ENCODE measurements at places on chromosomes 5 and 9.

DNA sequence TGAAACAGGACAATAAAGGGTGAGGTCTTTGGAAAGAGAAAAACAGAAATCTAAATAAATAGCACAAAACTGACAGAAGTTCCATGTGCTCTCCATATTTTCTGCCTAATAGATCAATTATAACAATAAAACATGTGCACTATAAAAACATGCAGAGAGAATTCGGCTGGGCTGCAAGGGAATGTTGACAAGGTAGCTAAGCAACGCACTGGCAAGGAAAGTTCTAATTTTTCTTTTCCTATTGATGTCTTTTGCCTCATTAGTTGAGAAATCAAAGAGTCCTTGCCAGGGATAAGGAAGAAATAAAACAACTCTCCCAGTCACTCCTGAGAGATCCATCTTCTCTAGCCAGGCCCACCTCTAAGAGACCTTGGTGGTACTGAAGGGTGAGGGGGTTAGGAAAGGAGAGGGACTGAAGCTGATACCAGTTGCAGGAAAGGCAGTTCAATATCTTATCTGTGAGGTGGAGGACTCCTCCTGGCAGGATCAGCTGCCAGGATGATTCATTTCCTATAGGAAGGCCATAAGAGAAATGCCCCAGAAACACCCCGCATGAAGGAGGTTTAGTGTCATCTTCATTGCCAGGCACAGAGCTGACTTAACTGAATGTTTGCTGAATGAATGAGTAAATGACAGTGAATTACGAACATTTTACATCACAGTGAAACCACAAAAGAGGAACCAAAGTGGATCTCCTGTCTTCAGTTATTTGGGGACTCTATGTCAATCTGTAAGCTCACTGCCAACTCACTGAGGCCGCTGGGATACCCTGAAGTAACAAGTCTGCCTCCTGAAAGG, 63.7 kb upstream of the IFNK start:
- no peak for DNase-seq

DNA sequence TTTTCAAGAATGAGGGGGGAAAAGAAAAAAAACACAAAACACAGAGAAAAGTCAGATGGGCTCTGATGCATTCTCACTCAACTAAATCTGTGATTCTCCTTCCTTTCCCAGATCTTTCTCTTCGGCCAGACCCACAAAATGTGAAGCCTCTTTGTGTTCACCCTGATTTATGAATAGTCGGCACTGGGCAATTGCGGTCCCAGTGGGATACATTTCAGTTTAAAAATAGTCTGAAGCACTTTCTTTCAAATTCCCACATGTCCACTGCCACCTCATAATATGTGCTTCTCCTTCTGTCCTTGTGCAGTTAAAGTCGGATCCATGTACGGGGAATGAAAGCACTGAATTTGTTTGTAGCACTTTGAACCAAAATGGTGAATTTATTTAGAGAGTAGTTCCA, 995.4 kb upstream of the WWC1 start:
- DNase-seq = no peak

GRCh38 chr5:32233696-32234447, 59.8 kb upstream of the GOLPH3 start:
- DNase-seq = peak; percentile 87

DNA sequence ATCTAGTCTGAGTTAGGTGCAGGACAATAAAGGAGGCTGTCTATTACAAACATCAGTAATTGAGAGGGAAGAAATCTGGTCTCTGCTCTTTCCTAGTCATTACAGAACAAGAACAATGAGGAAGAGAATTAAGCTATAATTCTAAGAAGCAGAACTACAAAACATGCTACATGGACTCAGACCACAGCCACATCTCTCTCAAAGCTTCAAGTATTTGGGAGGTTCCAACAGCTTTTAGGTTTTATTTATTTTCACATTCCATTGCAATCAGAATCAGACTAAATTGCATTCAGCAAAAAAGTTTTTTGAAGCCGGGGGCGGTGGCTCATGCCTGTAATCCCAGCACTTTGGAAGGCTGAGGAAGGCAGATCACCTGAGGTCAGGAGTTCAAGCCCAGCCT, 1.1 kb upstream of the GRPEL2 start:
- DNase-seq = no peak

- DNase-seq = peak; percentile 91
Measured at GRCh38 chr5:138632900-138633489, 57.8 kb upstream of the HSPA9 start.

DNA sequence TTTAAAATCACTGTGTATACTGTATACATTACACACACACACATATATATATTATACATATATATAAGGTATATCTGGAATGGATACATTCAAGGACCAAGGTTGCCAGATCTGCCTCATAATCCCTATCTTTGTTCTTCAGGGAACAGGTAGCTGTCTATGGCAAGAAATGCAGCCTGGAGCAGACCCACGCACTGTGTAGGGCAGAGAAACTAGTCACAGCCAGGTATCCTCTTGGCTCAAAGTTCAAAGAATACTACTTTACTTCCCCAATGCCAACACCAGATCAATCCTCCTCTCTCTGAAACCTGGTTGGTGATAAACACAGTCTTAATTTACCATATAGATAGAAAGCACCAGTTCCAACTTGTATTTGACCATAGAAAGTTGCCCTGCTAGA, 313.6 kb downstream of the PRELID2 start:
- DNase-seq = no peak

DNA sequence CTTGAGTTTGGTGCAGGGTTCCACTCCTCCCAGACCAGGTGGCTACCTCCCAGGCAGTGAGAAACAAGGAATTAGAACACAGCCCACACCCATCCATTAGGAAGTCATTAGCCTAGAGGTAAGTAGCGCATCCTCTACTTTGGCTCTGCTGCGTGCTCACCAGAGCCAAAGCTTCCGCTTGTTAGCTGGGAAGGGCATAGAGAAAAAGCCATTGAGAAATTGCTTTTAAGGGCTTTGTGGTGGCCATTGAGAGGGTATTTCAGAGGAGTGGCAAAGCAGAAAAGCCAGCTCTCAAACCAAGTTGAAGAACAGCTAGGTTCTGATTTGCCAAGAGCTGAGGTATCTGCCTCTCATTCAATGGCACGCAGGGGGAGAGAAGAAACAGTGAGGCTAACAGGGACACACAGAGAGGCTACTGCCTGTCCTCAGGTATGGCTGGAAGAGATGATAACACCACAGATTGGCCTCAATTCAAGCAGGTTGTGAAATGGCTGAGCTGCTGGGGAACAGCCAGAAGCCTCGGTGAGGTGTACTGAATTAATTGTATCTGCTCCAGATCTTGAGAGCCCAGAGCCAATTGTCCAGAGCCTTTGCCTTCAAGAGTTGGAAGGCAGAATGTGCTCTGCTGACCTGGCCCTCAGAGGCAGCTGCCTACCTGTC, 119.4 kb downstream of the NTRK2 start:
- no peak for DNase-seq

DNA sequence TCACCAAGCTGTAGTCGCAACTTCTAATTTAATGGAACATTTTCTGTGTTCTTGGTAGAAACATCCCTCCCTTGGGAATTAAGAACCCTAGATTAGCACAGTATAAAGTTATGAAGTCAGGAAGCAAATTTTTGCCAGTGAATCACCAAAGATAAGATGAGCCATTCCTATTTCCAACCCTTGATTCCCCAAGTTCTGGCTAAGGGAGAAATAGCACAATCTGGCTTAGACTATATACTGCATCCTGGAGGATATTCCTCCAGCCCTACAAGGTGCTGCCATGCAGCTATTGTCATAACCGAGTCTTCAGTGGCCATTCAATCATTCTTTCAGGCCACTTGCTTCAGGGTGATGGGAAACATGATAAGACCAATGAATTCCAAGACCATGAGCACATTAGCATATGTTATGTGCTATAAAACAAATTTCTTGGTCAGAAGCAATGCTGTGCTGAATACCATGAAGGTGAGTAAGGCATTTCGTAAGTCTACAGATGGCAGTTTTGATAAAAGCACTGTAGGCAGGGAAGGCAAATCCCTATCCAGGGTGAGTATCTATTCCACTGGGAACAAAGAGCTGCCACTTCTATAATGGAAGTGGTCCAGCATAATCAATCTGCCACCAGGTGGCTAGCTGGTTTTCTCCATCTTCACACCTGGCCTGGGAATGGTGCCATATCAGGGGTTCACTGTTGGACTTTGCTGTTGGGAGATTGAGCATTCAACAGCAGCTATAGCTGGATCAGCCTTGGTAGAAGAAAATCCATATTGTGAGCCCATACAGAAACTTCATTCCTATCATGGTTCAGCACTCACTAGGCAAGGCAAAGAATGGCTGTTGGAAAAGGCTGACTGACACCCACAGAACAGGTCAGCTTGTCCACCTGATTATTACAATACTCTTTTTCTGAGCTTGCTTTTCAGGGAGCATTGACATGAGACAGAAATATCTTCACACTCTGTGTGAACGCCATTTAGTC, 19.6 kb upstream of the ARL15 start:
- peak; percentile 92 for DNase-seq

DNA sequence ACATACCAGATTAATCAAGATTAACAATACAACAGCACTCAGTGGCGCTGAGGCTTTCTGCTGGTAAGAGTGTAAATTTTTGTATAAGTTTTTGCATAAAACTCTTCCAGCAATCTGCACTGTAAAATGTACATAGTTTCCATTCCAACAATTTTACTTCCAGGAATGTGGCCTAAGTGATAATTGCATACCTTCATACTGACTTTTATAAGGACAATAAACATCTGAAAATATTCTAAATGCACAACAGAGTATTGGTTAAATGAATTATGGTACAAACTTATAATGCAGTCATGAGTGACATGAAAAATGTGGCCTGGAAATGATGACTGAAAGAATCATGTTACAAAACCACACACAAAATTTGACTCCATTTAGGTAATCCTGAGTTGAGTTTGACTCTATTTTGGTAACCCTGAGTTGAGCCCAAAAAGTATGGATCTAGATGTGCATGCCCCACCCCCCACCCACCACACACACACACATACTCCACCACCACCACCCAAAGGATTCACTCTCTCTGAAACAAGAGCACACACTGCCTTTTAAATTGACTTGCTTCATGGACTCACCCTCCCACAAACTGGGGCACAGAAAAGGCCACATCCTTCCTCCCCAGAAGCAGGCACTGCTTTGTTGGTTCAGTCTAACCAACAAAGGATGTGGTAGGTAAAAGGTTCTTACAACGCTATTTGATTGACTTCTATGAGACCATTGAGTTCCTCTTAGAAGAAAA, 137.6 kb downstream of the SUSD1 start:
- DNase-seq = peak; percentile 75

- no peak for DNase-seq
Measured at GRCh38 chr9:71144495-71144894, 23.1 kb upstream of the TRPM3 start.

GRCh38 chr5:120093178-120093577, 370.9 kb upstream of the PRR16 start:
- DNase-seq = no peak

DNA sequence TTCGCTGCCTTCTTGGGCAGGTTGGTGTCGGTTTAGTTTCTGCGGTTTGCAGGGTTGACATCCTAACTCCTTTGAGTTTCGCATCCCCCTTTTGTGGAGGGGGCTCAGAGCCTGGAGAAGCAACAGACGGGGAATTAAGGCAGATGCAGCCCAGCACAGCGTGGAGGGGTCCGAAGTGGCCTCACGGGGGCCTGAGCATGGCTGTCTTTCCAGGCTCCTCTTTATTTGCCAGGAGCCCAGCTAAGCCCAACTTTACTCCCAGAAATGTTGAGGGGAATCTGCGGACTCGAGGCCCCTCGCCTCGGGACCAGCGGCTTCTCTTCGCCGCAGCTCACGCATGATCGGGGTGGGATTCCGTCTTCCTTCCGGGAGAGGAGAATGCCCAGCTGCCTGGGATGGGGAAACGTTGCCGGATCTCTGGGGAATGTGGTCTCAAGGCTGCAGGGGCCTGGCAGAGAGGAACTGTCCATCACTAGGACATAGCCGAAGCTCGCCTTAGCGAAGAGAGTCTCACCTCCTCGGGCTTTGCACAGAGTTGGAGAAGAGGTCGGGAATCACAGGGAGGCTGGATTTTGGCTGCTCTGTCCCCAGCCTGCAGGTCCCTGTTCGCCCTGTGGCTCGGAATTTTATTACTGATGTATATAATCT, 1.3 kb downstream of the RAI14 start:
- peak; percentile 64 for DNase-seq

DNA sequence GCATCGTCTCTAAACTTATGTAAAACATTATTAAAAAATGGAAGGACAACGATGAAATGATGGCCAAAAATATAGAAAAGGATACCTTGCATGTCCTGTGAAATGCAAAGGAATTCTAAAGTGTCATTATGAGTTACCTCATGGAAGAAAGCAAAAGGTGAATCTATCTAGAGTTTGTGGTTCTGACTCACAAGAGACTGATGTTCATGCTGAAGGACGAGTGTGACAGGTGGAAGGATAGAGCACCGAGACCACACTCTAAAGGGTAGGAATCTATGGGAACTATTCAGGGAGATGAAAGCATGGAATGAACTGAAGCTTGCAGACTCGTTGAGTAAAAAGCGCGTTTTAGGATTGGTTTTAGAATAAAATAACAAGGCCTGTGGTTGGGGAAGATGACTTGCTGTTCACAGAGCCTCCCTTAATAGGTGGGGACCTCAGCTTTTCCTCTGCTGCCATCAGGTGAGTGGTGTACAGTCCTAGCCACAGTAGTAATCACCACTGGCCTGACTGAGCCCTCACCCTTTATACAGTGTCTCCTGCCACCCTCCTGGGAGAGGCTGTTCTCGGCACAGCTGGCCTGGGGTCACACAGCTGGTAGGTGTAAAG, 11.2 kb downstream of the TENT4A start:
- DNase-seq = no peak

DNA sequence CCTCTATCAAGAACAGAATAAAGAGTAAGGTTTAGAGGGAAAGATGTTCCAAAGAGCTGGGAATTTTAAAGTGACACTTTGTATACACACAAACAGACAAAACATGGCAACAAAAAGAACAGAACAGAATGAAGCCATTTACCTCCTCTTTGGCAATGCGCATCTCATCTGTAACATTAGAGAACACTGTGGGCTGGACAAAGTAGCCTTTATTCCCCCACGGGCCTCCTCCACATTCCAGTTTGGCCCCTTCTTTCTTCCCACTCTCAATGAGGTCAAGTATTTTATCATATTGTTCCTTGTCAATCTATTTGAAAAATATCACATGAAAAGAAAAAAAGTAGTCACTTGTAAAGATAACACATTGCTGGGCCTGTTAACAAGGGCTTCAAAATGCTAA, 41.0 kb downstream of the ALDH1A1 start:
- DNase-seq = no peak

DNA sequence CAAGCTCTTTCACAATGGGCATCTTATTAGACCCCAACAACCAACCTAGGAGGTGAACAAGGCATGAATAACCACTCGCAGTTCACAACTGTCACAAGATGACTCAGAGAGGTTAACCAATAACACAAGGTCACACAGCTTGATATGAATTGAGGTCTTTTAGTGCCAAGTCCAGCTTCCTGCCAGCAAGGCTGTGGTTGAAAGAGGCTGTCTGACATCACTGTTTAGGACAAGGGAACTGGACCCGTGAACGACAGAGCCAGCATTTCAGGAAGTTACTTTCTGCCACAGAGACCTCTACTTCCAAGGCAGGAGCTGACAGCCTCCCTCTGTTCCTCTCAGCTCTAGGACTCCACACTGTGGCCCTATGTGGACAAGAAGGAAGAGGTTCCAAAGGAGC, 53.4 kb upstream of the ALDH1B1 start:
- peak; percentile 59 for DNase-seq

GRCh38 chr5:135974021-135974600, 19.3 kb upstream of the LECT2 start:
- no peak for DNase-seq

Data from choroid plexus epithelial cell (primary cell).